HS-5 (cell line): ENCODE measurements at places on chromosomes 1 and 21.

- DNase-seq = no peak
Measured at GRCh38 chr1:53947172-53947907, 1.2 kb downstream of the LRRC42 start.

DNA sequence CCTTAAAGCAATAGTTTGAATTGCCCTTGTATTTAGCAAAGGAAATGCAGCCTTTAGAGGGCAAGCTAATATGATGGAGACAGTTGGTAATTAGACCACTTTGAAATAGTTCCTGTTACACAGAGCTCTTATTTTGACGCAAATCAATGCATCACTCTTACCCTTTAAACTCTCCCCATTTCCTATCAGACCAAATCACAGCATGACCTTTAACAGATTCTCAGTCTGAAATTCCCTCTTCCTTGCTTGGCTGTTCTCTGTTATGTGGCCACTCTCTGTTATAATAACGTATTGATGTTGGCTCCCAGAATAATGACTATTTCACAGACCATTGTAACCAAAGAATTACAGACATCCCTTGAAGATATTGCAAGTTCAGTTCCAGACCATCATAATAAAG is 66.9 kb upstream of the NGF start:
- DNase-seq = no peak

GRCh38 chr1:18415448-18416027 is 65.2 kb upstream of the KLHDC7A start:
- DNase-seq = no peak

DNA sequence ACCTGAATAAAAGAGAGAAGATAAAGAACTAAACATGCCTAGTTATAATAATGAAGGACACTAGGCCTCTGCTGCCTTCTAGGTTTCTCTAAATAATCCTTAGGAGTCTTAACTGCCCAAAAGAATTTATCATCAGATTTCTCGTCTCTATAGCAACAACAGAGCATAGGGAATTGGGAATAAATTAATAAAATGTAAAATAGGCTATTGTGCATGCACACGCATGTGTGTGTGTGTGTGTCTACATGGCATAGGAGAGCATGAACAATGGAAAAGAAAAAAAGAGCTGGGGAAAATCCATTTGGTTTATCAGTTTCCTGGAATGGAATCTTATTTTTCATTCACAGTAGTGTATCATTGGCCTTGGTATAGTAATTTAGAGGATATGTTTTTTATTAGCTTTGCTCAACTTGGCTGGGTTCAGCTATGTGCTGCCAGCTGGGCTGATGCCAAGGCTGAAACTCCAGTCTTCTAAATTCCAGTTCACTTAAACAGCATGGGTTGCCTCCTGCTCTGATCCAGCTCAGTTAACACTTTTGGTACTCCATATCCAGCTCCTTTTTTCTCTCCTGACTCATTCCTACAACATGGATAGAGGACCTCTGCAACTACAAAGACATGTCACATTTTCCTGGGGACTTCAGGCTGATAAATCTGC is 80.6 kb upstream of the SLFNL1 start:
- DNase-seq = peak; percentile 84

- no peak for DNase-seq
Measured at GRCh38 chr1:101069158-101069557, 43.6 kb upstream of the DPH5 start.

- no peak for DNase-seq
Measured at GRCh38 chr1:162755306-162755705, 35.2 kb upstream of the HSD17B7 start.

- no peak for DNase-seq
Measured at GRCh38 chr1:167808690-167809089, 86.9 kb downstream of the MPZL1 start.

GRCh38 chr1:223748405-223748772 is 36.0 kb downstream of the CAPN2 start:
- DNase-seq = no peak

- no peak for DNase-seq
Measured at GRCh38 chr1:111963985-111964738, 25.3 kb downstream of the KCND3 start.

DNA sequence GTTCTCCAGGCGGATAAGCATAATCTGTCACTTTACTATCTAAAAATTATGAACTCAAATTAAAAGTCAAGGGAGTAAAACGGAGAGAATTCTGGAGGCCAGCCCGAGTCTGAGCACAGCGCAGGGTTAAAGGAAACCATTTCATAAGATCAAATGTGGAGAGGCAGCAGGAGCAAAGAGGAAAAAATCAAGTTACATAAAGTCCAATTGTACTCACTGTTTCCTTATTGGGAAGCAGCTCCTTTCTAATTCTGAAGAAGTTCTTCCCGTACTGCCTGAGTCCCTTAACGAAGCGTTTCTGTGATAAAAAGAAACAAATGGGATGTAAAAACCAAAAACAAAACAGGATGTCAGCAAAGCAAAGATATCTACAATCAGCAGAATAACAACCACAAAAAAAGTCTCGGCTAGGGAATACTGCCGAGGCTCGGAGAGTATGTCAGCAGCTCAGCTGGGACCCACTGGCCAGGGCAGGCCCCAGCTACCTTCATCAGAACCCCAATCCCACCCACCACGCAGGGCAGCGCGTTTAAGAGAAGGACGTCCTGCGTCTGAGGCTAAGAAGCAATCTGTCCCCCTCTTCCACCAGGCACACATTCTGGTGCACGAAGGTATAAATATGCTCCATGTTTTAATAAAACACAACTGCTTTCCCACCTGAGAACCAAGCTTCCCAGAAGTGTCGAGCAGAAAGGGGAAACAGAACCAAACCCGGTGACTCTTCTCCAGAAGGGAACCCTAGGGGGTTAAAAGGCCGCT is 104.8 kb downstream of the SLC45A1 start:
- no peak for DNase-seq

- DNase-seq = no peak
Measured at GRCh38 chr1:43803646-43804045, 96.3 kb downstream of the ST3GAL3 start.

- peak; percentile 58 for DNase-seq
Measured at GRCh38 chr1:84960371-84960770, 36.5 kb downstream of the MCOLN2 start.

- DNase-seq = no peak
Measured at GRCh38 chr1:174519844-174520243, 72.1 kb downstream of the GPR52 start.

- peak; percentile 14 for DNase-seq
Measured at GRCh38 chr1:199243423-199244061, 604.7 kb downstream of the PTPRC start.

- DNase-seq = peak; percentile 6
Measured at GRCh38 chr1:34858901-34859445, 576 bp downstream of the SMIM12 start.
